ENCODE measurements at places on chromosomes 16 and 17.

- no peak for DNase-seq
These were observed 172.5 kb downstream of the PRKCA start for GRCh38 chr17:66474806-66475497.

DNA sequence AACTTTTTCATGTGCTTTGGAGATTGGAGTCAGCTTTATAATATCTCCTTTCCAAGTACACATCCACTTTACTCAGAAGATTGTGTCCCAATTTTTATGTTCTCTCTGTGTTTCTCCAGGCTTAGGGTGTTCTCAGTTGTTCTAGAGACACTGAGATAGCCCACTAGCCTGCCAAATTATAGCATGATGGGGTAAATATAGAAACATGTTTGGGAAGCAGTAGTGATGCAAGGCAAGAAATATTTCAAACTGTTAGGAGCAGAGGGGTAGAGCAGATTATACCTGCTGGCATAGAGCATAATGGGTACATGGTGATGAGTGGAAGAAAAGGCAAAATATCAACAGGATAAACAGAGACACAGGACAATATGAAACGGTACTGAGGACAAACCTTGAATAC, 12.4 kb downstream of the SLFN11 start:
- no peak for DNase-seq

DNA sequence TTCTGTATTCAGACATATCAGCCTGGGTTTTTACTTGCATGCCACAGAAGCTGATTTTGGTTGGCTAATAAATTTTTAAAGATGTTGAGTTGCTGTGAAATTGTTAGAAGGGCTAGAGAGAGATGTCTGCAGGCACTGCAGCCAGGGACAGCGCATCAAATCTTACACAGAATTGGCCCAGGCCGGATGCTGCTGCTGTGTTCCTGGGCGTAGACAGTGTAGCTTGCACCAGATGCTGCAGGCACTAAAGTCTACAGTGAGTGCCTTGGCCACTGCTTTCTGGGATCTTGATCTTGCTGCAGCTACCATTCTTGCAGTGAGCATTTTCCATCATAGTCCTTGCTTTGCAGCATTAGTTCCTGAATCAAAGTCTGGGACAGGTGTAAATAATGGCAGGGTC, 169.9 kb downstream of the SPECC1 start:
- DNase-seq, result no peak

DNA sequence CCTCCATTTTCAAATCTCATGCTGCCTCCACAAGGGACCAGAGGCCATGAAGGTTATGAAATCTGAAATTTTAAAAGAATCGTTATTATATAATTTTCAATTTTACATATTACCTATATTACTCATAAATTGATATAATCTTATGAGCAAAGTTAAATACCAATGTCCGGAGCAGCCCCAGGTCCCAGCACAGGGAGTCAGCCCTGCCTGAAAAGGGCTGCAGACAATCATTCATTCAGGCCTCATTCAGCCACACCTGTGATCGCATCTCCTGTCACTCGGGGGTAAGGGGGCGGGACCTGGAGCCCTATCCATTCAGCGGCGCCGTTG, 172.5 kb downstream of the AHSP start:
- DNase-seq, result peak; percentile 16

GRCh38 chr17:62899361-62899760, 66.7 kb upstream of the TANC2 start:
- no peak for DNase-seq

All from GDM1 (cell line).